ENCODE measurements at places on chromosomes 3 and 15.

DNA sequence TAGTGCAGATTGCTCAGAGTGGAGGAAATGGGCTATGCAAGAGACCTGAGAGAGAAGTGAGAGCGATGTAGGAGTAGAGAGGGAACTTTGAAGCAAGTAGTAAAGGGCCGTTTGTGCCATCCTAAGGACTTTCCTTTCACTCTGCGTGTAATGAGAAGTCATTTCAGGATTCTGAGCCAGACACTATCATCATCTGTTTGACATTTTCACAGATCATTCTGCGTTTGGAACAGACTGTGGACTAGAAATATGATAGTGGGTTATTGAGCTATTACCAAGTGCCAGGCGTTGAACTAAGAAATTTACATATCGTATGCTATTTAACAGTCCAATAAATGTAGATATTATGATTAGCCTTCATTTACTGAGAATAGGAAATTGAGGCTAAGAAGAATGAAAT, 150.0 kb upstream of the ROBO2 start:
- DNase-seq, result no peak

DNA sequence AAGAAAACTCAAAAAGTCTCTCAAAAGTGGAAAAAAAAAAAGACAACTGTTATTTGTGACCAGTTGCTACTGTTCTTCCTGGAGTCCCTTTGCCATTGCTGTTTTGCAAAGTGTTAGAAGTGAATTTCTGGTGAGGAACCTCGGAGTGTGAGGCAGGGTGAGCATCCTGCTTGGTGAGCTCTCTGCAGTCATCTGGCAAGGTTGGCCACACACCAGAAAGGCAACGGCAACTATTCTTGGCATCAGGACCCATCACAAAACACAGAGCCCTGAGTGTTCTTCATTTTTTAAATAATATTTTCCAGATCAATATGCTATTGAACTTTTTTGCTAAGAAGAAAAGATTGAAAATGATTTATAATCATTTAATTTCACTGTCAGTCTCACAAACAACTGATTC, 60.7 kb downstream of the CGNL1 start:
- DNase-seq, result no peak

GRCh38 chr3:144085964-144086363, 114.3 kb downstream of the DIPK2A start:
- DNase-seq, result peak; percentile 10

DNA sequence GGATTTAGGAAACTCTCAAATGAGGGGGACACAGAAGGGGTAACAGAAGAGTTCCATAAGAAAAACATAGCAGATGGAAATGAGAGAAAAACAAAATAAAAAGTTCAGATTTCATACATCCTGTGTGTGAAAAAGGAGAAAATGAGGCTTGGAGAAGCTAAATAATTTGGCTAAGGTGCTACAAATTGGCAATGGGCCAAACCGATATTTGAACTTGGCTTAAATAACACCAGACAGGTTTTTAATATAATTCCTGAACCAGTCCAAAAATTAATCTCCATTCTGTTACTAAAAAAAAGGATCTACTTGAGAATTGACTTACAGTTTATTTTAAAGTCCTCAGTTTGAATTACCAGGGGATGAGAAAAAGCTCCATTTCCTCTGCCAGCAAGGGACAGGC, 342.9 kb upstream of the DPH6 start:
- no peak for DNase-seq

DNA sequence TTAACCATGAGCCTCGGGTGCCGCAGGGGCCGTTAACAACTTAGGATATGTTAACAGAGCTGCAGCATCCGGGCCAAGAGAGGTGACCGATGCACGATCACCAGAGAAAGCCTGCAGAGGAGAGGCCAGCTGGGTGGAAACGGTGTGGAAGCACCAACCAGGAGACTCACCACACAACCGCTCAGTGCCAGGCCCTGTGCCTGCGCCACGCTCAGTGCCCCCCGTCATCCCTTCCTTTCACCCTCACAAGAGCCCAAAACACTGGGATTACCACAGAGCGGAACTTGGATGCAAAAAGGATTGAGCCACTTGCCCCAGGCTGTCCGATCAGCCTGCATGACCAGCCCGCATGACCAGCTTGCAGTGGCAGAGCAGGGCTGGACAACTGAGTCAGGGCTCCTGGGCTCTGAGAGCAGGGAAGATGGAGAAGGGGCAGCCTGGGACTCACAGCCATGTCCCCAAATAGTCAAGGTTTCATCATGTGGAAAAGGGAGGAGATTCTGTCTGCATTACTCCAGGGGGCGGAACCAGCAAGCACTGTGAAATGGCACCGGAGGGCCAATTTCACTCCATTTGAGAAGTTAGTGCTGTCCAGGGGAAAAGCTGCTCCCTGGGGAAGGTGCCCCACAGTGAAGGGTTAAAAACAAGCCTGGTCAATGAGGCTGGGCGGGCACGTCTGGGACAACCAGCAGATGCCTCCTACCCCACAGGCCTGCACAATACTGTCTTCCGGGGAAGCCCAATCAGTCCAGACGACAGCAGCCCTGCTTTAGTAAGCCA, 156.8 kb downstream of the ATP10A start:
- DNase-seq, result no peak

- DNase-seq, result no peak
These were observed 33.0 kb upstream of the HHATL start for GRCh38 chr3:42735615-42736014.

GRCh38 chr3:161150001-161150525, 44.9 kb upstream of the B3GALNT1 start:
- no peak for DNase-seq

DNA sequence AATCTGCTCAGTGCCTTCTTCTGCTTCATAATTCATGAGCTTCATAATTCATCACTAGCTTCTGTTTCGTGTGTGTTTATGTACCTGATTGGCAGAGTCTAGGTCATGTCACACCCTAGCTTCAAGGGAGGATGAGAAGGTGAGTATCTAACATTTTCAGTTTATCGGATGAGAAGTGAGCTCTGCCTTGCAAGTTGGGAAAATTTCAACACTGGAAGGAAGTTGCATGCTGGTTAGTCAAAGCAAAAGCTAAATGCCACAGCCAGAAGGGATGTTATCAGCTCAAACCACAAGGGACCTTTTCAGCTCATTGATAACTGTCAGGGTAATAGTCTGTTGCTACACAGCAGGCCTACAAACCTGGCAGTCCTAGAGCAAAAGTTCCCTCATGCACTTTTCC, 7.3 kb upstream of the TNFSF10 start:
- no peak for DNase-seq

DNA sequence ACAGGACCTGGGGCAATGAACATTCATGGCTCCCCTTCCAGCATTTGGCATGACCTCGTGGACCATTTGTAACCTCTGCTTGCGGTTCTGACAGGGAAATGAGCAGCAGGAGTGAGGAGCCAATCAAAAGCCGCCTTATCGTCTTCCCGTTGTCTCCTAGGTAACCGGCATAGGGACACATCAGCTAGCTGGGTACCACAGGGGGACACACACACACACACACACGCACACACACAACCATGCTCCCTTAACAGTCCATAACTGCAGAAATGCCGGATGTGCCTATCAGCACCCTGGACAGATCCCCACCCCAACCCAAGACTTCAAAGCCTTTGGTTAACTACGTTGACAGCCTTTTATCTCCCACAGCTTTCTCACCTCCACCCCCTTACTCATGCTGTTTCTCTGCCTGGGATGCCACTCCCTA, 53.4 kb upstream of the CCDC174 start:
- DNase-seq, result no peak

- DNase-seq, result no peak
These were observed 856.2 kb downstream of the TUSC7 start for GRCh38 chr3:117565777-117566176.

DNA sequence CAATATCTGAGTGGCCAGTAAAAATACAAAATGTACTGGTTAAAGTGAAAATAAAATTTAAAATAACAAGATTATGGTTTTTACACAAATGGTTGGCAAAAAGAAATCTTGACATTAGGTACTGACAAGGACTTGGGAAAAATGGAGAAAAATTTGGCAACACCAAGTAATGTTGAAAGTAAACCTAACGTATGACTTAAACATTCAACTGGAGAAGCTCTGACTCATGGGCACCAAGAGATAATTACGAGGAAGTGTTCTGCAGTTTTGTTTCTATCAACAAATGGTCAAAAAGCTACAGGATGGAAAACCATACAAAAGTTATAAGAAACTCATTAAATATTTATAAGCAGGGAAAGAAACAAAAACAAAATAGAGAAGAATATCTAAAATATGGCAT, 177.7 kb downstream of the ZNF385D start:
- DNase-seq, result no peak

DNA sequence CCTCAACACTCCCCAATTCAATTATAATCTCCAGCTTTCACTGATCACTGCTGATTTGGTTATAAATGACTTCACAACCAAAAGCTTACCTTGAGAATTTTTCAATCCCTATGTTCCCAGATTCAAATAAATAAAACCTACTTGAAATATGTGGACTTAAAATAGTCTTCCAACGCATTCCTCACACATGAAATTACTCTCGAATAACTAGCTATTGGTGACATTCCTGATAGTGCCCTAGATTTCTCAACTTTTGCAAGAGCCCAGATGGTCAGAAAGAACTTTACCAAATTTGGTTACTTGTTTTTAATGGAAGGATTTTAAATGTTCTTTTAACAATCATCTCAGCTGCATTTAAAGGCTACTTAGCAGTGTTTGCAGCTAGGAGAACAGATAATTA, 605.5 kb downstream of the FHIT start:
- DNase-seq, result no peak

GRCh38 chr3:53506110-53506762, 11.8 kb downstream of the CACNA1D start:
- no peak for DNase-seq

GRCh38 chr15:74035121-74036017, 40.9 kb downstream of the PML start:
- no peak for DNase-seq

DNA sequence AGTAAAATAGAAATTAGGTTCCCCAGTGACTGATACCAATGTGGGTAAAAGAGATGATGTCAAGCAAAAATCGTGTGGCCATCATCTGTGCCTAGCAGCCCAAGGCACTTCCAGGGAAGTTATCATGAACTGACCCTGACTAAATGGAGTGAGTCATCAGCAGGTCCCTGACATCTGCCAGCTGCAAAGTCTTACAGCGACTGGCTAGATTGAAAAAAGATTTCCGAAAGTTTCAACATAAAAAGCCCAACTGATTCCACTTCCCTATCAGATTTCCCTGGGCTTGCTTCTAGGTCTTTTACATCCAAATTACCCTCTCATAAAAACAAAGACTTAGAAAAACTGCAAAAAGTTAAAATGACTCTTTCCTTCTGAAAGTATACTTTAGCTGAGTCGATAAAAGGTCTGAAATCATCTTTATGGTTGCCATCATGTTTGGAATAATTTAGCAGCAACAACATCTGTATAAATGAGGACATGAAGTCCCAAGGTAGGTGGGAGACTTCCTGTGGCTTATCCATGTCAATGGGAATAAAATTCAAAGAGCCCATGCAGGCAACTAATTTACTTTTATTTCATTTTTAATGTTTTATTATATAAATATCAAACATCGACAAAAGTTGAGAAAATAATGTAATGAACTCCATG, 342.8 kb downstream of the ERC2 start:
- DNase-seq, result no peak

DNA sequence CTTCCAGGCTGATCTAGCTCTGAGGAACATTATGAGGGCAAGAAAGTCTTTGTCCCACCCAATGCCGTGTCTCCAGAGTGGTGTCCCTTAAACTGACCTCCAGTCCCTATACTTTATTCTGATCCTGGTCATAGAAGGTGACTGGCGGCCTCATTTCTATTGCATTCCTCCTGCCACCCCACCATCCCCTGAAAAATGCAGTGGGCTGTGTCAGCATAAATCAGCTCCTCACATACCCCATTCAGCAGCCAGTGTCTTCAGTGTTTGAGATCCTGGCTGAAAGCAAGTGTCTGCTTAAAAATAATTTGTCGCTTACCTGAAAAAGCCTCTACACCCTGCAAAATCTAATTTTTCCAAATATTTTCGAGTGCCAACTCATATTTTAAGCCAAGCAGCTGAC, 346.1 kb downstream of the FEZF2 start:
- no peak for DNase-seq

DNA sequence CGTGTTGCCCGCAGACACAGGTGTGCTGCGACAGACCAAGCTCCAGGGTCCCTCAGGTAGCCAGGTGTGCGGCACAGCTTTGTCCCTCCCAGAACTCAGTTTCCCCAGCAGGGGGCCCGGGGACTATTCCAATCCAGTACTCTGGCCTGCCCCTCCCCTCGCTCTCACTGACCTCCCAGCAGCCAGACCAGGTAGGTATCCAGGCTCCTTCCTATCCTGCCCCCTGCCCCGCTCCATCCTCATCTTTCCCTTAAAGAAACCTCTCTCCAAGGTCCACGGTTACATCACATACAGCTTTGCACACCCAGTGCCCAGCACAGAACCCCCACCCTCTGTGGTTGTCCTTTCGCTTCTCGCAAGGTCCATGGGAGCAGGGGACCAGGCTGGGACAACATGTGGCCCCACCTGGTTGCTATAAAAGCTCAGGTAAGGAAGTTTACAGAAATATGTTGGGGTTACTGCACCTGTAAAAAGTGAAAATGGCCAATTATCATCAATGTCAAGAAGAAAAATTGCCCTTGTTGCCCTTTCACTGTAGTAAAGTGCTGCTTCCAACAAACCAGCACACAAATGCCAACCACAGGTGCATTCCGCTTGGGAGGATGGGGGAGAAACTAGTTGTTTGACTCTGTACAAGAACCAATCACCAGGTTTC, 7.3 kb upstream of the CYP11A1 start:
- DNase-seq, result no peak

GRCh38 chr15:68285259-68285980, 7.9 kb downstream of the FEM1B start:
- DNase-seq, result peak; percentile 27

- no peak for DNase-seq
These were observed 6.2 kb downstream of the PAK6 start for GRCh38 chr15:40244961-40245523.

- peak; percentile 56 for DNase-seq
These were observed 463 bp downstream of the TERC start for GRCh38 chr3:169764312-169764881.

GRCh38 chr3:52022323-52023100, 26.8 kb upstream of the RPL29 start:
- DNase-seq, result no peak

All from NCI-H774 (cell line).